ENCODE measurements at places on chromosomes 6 and 20.

GRCh38 chr20:42587427-42587826, 602.3 kb downstream of the PTPRT start:
- DNase-seq = no peak

DNA sequence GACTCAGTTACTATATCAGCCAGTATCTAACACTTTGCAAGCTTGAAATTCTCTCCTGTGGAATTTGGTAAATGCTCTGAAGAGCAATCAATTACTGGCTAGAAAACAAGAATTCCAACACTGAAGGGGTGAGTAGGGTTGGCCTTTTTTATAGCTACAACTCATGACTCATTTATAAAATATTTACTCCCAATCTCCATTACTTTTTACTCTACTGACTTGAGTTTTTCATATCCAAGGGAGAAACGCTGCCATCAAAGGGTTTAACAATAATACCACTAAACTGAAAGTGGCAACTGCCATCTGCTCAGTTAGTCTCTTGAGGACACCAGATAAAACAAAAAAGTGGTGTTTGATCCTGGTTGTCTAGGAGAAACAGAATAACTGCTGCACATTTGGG, 203.1 kb downstream of the UBE3D start:
- DNase-seq = peak; percentile 38

GRCh38 chr20:52261792-52262191, 70.2 kb upstream of the ZFP64 start:
- no peak for DNase-seq

GRCh38 chr20:45097485-45098102, 3.3 kb downstream of the KCNS1 start:
- DNase-seq = no peak

GRCh38 chr20:47356220-47356525, 326 bp downstream of the ZMYND8 start:
- DNase-seq = no peak

GRCh38 chr20:5354901-5355300, 38.1 kb upstream of the PROKR2 start:
- no peak for DNase-seq

Measured in skeletal muscle cell (primary cell).